ENCODE measurements at places on chromosomes 1 and 21.
A peak's percentile ranks its signal among the peaks of the same experiment; 100 is the strongest.

DNA sequence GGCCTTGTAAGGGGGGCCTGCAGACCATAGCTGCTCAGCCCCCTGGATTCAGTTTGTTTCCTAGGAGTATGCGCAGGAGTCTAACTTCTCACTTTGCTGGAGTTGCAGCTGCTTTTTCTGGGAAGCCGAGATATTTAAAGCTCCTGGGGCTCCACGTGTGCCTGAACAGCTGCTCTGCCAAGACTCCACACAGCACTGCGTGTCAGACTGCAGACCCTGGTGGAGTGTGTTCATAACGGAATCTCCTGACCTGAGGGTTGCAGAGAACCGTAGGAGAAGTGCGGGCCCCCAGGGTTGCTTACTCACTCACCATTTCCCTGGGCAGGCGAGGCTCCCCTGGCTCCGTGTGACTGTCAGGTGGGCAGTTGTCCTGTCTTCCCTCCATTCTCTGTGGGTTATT is 474.3 kb upstream of the TMPRSS15 start:
- no peaks in the 10 kb centered on the region for H3K27me3 ChIP-seq
- DNase-seq: no peak
- no peaks in the 10 kb centered on the region for H3K4me1 ChIP-seq

DNA sequence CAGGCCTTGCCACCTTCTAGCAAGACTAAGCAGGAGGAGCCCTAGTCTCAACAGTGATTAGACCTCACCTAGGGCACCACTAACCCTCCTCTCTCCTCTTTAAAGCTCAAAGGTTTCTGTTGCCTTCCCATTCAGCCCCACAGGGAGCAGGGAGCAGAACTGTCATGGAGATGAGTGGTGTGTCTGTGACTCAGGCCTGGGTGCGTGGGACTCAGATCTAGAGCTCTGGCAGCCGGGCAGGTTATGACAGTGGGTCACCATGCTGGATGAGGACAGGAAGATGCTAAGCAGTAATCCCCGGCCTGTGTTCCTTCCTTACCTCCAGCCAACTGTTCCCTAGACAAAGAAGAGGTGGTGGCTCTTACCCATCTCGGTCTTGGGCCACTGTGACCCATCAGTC is 60.1 kb upstream of the COA6 start:
- H3K27me3 ChIP-seq: no peaks in the 10 kb centered on the region
- H3K36me3 ChIP-seq: no peaks in the 10 kb centered on the region
- H3K4me3 ChIP-seq: no peak overlapping the region
- no peaks in the 10 kb centered on the region for H3K4me1 ChIP-seq
- H3K27ac ChIP-seq: no peak overlapping the region

- no peak overlapping the region for H3K4me3 ChIP-seq
- peak overlapping the region; percentile 19 for H3K27ac ChIP-seq
- peak; percentile 75 for DNase-seq
- peaks cover 11% of the 10 kb centered on the region for H3K4me1 ChIP-seq
Observed at GRCh38 chr21:42002421-42002958, 7.7 kb downstream of the ZBTB21 start.

GRCh38 chr21:46217511-46218196 is 10.9 kb downstream of the LSS start:
- no peak overlapping the region for H3K27ac ChIP-seq
- no peak for DNase-seq
- H3K27me3 ChIP-seq: no peaks in the 10 kb centered on the region
- H3K4me3 ChIP-seq: no peak overlapping the region
- H3K4me1 ChIP-seq: no peaks in the 10 kb centered on the region

DNA sequence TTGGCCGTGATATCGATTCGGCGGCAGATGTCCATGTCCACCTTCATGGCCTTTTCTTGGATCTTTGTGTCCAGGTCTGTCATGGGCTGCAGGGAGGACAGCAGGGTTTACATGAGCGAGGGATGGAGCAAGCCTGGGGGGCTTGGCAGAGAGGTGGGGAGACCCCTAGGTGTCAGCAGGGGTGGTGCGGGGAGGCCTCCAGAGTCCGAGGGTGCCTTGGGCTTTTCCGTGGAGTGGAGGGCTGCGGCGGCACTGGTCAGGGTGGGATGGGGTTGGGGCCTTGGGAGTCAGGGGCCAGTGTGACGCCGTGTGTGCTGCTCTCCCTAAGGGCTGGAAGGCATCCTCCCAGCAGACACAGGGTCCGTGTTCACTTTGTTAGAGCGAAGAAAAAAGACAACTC is 16.1 kb upstream of the ALDH4A1 start:
- H3K36me3 ChIP-seq: no peaks in the 10 kb centered on the region
- no peak overlapping the region for H3K4me3 ChIP-seq
- peaks cover 20% of the 10 kb centered on the region for H3K4me1 ChIP-seq
- no peak for DNase-seq
- H3K27me3 ChIP-seq: no peaks in the 10 kb centered on the region
- no peak overlapping the region for H3K27ac ChIP-seq

- no peaks in the 10 kb centered on the region for H3K36me3 ChIP-seq
- H3K4me1 ChIP-seq: no peaks in the 10 kb centered on the region
- no peak overlapping the region for H3K4me3 ChIP-seq
- H3K27me3 ChIP-seq: no peaks in the 10 kb centered on the region
- no peak overlapping the region for H3K27ac ChIP-seq
- no peak for DNase-seq
Observed at GRCh38 chr1:76250271-76250670, 175.7 kb downstream of the ST6GALNAC3 start.

- H3K36me3 ChIP-seq: no peaks in the 10 kb centered on the region
- peak overlapping the region; percentile 75 for H3K27ac ChIP-seq
- H3K27me3 ChIP-seq: no peaks in the 10 kb centered on the region
- H3K4me1 ChIP-seq: no peaks in the 10 kb centered on the region
- peak; percentile 17 for DNase-seq
- no peak overlapping the region for H3K4me3 ChIP-seq
Observed at GRCh38 chr1:179709841-179710329, 33.2 kb upstream of the FAM163A start.

DNA sequence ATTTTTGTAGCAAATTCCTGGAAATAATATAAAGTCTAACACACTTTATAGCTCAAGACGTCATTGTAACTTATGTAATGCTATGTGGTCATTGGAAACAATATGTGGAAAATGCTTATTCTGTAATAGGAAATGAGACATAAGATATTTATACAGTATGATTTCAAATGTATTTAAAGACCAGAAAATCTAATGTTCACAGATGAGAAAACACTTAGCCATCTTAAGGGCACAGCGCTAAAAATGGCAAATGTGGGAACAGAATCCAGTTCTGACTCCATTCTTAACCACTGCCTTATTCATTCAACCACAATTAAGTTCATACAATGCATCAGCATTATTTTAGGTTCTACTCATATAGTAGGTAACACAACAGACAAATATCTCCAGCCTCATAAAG is 12.5 kb downstream of the CSDE1 start:
- H3K27ac ChIP-seq: no peak overlapping the region
- no peaks in the 10 kb centered on the region for H3K27me3 ChIP-seq
- H3K36me3 ChIP-seq: peaks cover 19% of the 10 kb centered on the region
- no peak overlapping the region for H3K4me3 ChIP-seq
- no peak for DNase-seq

DNA sequence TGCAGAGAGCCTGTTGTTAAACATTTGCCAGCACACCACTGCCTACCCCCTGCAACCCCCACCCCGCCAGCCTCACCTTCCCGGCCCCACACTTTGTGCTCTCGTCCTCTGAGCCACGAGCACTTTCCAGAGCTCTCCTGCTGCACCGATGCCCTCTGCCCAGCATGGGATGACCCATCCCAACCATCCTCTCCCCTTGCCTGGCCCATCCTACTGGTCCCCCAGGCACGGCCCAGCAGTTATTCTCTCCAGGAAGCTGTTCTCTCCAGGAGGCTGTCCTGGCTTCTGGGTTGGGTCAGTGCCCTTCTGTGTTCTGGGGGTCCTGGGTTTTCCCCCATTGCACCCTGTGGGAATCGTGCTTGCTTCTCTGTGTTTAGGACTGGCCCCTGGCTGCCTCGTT is 60.1 kb upstream of the ABCG1 start:
- no peak overlapping the region for H3K27ac ChIP-seq
- DNase-seq: no peak
- no peaks in the 10 kb centered on the region for H3K36me3 ChIP-seq
- no peaks in the 10 kb centered on the region for H3K4me1 ChIP-seq
